ENCODE measurements at places on chromosomes 4 and X.
A peak's percentile ranks its signal among the peaks of the same experiment; 100 is the strongest.

- no peak for DNase-seq
Observed at GRCh38 chr4:6811165-6811564, 28.6 kb downstream of the KIAA0232 start.

DNA sequence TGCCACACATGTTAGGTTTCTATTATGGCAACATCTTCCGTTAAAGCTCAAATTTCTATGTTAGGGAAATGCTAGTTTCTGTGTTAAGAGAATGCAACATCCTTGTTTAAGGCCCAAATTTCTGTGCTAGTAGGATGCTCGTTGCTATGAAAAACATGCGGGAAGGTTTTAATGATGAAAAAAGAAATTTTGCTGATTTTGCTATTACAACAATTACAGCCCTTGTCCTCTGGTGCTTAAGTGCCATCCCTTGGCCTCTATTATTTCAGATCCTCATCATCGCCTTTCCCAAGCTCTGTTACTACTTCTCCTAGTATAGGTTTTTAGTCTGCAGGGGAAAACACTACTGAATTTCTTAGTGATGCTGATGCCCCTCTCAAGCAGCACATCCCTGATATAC, 412.6 kb upstream of the NDST3 start:
- no peak for DNase-seq

GRCh38 chrX:129726307-129727111, 12.3 kb upstream of the XPNPEP2 start:
- peak; percentile 47 for DNase-seq

- peak; percentile 19 for DNase-seq
Observed at GRCh38 chr4:47122592-47123291, 91.4 kb downstream of the GABRB1 start.

GRCh38 chr4:96186593-96186992, 346.7 kb downstream of the PDHA2 start:
- no peak for DNase-seq

DNA sequence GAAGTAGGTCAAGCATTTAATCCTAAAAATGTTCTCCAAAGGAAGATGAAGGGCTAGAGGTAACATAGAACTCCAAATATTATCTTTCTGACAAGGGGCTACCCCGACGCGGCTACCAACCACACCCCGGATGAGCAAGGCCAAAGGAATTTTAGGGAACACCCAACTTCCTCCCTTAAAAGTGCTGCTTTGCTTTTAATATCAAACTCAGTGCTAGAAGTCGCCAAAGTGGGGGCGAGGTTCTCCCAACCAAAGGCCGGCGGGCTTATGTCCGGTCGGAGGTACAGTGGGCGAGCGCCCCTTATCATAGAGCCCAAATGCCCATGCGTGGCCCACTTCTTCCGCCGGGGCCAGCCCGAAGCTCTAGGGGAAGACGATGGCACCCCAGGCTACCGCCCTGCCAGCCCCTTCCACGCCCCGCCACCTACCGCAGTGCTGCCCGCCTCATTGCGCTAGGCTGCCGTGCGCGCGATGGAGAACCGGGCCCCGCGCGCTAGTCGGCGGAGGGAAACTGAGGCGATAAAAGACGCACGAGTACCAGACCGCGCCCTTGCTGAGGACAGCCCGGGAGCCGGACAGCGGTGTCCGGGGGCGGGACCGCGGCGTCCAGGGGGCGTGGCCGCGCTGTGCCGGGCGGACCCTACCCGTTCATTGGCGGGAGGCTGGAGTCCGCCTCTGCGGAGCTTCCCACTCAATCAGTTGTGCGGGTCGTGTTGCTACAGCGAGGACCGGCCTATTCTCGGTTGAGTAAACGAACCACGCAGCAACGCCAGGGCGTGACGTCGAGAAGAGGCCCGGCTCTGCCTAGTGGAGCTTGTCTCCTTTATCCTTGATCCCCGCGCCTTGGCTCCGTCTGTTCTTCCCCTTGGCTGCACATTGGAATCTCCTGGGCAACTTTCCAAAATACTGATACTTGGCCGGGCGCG, at the start of gene ACOT9:
TSS of gene ACOT9 (minus strand) at position 580 of the 926 bp plus-strand sequence. CDS start at position 448, 132 bp downstream.
- peak; percentile 89 for DNase-seq

DNA sequence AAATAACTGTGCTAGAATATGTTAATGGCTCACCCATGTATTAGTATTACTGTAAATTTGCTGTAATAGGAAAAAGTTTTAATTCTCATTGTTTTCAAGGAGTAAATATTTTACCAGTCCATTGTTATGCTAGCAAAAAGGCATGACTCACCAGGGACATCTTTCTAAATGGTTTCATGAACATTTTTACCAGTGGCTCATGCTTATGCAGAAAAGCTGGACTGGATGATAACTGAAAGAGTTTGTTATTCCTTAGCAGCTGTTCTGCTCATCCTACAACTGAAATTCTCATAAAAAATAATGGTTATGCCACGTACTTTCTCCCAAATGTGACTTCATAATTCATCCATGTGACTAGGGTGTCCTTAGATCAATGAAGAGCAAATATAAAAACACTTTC, 111.9 kb upstream of the PCDH18 start:
- no peak for DNase-seq

GRCh38 chr4:107548211-107548905, 171.7 kb downstream of the PAPSS1 start:
- peak; percentile 73 for DNase-seq

DNA sequence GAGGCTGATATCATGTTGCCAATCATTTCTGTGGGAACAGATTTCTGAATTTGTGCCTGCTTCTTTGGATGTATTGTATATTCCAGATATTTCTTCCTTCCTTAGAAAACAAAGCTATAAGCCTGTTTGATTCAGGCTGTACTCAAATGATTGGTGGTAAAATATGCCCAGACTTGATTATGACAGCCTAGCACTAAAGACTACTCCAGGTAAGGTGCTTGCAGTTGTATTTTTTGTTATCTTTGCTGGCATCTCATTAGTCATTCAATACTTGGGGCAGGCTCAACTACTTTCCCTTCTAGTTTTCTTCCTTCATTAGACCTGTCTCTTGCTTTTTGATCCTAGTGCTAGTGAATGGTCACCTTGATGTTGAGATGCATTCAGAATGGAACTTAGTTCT, 90.6 kb downstream of the ZNF518B start:
- DNase-seq, result no peak

GRCh38 chrX:42704454-42704853, 73.5 kb downstream of the PPP1R2C start:
- DNase-seq, result no peak

DNA sequence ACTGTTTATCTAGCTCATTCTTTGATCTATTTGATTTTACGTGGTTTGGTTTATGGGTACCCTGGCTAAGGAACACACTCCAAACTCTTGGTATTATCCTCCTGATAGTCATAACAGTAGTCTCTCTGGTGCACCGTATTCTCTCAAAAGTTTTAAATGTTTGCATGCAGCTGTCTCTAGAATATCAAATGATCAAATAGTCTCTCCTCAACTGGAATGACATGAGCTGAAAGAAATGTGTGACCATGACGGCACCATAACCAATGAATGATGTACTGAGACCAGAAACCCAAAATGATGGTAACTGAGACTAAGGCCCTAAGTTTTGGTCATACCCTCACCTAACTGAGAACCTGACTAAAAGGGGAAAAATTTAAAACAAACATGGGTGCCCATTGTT, 319.4 kb downstream of the SLC7A11 start:
- DNase-seq, result no peak

DNA sequence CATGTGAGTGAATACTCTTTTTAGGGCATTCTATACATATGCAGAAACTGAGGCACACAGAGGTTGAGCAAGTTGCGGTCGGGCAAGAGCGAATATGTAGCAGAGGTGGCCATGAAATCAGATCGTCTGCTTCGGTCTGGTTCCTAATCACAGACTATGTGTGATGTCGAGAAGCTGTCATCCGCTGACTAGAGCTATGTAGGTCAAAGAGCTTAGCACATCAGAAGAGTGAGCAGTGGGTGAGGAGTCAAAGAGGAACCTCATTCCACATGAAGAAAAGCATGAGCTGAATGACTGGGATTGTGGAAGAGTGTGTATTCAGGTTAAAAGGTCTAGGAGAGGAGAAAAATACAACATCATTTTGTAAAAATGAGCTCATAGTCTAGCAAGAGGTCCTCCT, 19.0 kb downstream of the GAB3 start:
- DNase-seq, result no peak

DNA sequence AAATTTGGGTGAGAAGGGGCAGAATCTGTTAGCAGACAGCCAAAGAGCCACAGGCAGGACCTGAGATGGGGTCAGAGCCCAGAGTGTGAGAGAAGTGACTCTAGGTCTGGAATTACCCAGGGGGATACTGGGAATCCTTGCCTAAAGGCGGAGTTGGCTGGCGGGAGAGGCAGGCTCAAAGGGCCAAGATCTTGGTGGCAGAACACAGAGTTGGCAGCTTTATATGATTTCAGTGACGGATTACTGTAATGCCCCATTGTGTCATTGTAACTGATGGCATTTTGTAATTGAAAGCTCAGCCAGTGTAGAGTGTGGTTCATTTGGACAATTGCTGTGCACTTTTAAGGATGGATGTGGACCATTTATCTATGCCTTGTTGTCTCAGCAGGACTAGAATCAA, 77.3 kb downstream of the SMIM20 start:
- no peak for DNase-seq

DNA sequence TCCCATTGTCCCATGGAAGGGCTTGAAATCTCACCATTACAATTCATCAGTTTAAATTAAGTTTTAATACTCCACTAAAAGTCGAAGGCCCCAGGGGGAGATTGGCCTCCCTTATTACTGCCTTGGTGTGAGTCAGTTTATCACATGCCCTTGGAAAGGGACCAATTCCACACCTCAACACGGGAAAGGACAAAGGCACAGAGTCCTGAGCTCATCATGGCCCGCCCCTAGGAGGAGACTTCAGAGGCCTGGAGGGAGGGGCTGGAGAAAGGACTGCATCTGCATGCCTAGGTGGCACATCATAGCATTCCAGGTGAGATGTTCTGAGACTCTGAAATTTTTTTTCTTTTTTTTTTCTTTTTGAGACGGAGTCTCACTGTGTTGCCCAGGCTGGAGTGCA, 2.8 kb upstream of the SEL1L3 start:
- DNase-seq, result no peak

- no peak for DNase-seq
Observed at GRCh38 chr4:148255344-148255720, 186.9 kb downstream of the NR3C2 start.

DNA sequence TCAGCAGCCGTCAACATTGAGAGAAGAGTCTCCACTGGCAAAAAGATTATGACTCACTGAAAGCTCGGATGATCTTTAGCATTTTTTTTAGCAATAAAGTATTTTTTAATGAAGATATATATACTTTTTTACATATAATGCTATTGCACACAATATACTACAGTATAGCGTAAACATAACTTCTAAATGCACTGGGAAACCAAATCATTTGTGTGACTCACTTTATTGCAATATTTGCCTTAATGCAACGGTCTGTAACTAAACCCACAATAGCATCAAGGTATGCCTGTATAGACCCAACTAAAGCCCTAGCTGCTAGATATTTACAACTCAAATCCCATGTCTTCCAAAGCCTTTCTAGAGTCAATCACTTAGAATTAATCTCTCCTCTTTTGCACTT, 52.3 kb upstream of the EDNRA start:
- no peak for DNase-seq

GRCh38 chr4:148376151-148376550, 66.1 kb downstream of the NR3C2 start:
- peak; percentile 77 for DNase-seq

GRCh38 chrX:133542476-133542875, 127.2 kb upstream of the GPC4 start:
- no peak for DNase-seq

DNA sequence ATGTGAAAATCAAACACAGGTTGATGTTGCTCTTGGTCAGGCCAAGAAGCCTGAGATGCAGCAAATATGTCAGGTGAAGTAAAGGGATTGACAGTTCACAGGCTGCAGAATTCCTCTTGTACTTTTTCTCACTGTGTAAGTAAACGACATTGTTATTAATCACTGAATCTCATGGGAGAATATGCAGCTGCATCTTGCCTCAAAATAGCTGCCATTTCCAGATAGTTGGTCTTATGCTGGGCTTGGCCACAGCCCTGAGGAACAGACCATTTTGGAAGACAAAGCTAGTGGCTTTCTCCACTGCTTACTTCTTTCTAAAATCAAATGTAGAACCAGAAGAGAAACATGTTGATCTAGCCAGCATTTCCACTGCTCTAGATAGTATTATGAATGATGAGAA, 403.4 kb upstream of the NR3C2 start:
- DNase-seq, result no peak

- DNase-seq, result no peak
Observed at GRCh38 chrX:153592966-153593688, 5.8 kb downstream of the CCNQ start.

DNA sequence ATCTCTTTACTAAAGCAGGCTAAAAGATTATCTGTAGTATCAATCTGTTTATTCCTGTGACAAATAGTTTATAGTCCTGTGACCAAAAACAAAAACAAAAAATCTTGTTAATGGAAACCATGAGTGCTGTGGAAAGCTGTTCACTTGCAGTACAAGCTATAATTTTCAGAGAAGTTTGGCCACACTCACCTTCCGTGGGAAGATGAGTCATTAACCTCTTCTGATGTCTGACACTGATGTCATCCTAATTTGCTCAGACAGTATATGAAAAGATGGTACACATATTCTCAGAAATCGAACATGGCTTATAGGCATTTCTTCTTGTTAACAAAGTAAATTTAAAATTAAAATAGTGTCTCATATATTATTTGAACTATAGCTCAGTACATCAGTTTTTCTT, 19.9 kb upstream of the ENPP6 start:
- no peak for DNase-seq

DNA sequence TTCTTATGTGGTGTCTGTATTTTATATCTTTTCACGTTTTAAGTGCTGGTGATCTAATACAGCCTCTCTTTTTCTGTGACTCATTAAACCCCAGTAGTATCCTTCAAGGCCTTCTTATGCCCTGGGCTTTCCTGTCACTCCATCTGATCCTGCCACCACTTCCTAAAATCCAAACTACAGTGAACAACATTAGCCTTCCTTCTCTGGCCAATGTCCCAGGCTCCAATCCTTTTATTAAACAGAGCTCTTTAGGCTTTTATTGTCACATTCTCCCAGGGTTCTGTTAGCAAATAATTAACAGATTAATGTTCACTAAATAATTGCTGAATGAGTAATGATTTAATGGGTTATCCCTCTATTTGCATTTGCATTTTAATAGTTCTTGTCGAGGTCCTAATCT, 47.9 kb upstream of the ITM2A start:
- DNase-seq, result no peak

GRCh38 chr4:119939071-119939995, 127.3 kb downstream of the MAD2L1 start:
- DNase-seq, result no peak

DNA sequence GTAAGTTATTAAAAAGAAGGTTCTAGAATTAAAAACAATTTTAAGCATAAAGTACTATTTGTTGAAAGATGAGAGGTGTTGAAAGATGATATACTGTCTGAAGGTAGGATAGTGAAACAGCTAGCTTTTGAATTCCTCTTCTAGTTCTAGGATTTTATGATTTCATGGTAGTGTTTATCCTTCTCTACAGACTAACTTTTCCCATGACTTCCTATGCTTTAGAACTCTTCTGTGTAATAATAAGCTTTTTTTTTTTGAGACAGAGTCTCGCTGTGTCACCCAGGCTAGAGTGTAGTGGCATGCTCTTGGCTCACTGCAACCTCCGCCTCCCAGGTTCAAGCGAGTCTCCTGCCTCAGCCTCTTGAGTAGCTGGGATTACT, 96.0 kb upstream of the NUDT6 start:
- no peak for DNase-seq

GRCh38 chr4:164212134-164212533, 541.8 kb upstream of the SMIM31 start:
- DNase-seq, result no peak
